ENCODE measurements at places on chromosomes 12 and 14.

DNA sequence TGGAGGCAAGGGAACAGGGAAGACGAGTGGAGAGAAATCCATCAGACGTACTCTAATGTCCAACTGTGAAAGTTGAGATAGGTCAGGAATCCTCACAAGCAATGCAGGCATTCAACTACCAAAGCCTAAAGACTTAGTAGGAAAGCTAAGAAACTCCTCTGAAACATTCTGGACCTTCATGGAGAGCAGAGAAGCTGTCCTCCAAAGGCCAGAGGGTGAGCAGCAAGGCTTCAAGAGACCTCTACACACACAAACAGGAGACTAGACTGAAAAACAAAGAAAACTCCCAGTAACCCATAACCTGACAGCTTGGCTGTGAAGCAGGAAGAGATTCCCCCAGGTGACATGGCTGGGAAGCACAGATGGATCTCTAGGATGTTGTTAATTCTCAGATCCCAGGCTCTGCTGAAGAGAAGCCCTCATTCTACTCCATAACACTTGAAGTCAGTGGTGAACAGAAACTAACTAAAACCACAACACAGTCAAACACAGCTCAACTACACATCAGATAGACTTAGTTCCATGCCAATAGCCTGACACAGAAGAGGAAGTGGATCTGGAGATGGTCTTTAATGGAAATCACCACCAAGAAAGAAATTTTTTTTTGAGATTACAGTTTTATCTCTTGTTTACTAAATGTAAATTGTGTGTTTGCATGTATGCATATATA, 23.2 kb upstream of the LYZ start:
- no peak for DNase-seq

DNA sequence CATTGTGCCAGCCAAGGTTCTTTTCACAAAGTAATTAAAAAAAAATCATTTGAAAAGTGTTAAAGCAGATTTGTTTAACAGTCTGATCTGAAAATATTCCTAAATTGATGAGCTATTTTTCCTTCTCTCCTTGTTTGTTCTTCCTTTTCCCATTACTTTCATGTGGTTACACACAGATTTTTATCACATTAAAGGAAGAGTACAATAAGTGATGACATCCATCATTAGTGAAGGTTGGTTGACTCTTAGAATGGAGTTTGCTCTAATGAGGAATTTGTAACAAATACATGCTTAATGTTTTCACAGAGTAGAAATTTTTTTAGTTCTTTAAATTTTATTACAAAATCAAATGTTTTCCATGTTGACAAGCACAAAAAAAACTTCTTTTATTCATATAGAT, 18.9 kb upstream of the TOMM20L start:
- no peak for DNase-seq

DNA sequence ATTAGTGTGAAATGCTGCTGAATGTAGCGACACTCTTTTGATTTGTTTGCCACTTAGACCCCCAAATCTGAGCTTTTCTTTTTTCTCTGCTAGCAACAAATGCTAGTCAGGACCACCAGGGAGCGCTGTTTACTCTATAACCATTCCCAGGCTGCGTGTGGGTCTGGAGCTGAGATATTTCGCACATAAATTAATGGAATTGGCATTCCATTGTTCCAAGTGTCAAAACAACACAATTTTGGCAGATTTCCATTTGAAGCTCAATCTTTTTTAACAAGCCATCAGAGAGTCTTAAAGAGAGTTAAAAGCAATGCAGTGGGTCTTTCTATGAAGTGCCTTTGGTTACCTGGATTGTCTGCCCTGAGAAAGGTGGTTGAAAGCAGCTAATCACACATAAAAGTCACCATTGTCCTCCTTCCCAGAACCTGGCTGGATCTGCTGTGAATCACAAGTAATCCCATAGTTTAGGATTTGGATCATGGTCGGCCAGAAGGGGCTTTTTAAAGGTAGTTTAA, 7.4 kb upstream of the TMEM132C start:
- DNase-seq, result no peak

GRCh38 chr14:89339158-89339557, 77.9 kb downstream of the FOXN3 start:
- no peak for DNase-seq

DNA sequence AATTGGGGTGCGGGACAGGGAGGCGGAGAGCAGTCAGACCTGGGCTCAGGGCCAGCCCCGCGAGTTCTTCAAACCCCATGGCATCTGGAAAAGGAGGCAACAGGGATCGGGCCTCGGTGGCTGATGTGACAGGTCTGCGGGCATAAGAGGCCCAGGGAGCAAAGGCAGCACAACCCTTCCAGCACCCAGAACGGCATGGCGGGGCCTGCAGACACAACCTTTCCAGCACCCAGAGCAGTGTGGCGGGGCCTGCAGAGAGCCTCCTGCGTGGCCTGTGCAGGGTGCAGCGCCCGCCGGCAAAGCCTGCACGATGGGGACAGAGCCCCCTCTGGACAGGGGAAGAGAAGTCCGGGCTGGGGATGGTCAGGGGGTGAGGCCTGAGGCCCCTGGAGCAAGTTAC, 26.2 kb upstream of the TRAF3 start:
- no peak for DNase-seq

- peak; percentile 77 for DNase-seq
These were observed 1.4 kb upstream of the SLC2A13 start for GRCh38 chr12:40107098-40107802.

DNA sequence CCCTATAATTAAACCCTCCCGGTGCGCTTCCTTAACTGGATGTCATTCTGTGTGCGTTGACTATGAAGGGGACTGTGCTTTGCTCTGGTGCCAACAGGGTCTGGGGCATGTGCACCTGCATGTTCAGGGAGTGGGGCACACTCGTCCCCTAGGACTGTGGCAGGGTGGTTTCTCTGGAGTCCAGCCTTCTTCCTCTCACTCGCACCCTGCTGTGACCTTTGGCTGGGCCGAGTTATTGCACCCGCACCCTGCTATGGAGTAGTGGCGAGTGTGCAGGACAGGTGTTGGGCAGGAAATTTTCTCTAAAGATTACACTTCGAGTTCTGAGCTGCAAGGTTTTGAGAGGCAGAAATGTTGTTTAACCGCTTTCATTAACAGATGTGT, 138.9 kb downstream of the PLXNC1 start:
- DNase-seq, result no peak
